ENCODE measurements at places on chromosomes 11 and 22. TPM values are rescaled to one million over a fixed set of nuclear protein-coding genes. Genes with fewer than 3 reads are reported as not detected.
A peak's percentile ranks its signal among the peaks of the same experiment; 100 is the strongest.

GRCh38 chr11:72223615-72224563 is 678 bp upstream of the INPPL1 start:
- no peak for DNase-seq
- H3K27me3 ChIP-seq = no peaks in the 10 kb centered on the region
- H3K36me3 ChIP-seq = peaks cover 9% of the 10 kb centered on the region
- H3K4me1 ChIP-seq = peaks cover 39% of the 10 kb centered on the region
- H3K27ac ChIP-seq = peak overlapping the region; percentile 92

- DNase-seq = no peak
- peak overlapping the region; percentile 26 for H3K4me3 ChIP-seq
- H3K4me1 ChIP-seq = peaks cover 14% of the 10 kb centered on the region
- H3K27ac ChIP-seq = no peak overlapping the region
Measured at GRCh38 chr11:64396079-64396591, 37.2 kb downstream of the RPS6KA4 start.

DNA sequence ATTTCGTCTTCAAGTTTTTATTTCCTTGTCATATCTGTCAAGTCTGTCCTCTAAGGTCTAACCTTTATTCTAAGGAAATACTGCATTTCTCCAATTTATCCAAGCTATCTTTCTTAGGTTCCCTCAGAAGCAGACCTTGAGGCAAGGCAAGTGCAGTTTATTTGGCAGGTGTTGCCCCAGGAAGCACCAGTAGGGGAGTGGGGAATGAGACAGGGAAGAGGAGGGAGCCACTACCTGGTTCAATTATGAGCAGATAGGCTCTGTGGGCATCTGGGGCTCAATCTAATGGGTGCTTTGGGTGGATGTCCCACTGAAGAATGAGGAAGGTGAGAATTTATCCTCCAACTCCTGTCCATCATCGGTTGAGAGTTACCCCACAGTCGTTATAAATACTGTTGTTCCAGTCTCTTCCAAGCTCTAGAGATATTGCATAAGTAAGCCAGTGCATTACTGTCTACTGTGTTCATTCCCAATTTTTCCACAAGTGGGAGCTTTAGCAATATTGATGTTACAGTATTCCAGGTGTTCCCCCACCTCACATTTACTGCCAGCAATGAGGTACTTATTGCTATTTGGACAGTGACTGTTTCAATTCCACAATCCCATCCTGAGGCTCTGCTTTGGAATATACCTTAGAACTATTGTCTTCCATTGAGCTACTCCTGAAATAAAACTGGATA is 154.9 kb upstream of the CEP126 start:
- H3K4me3 ChIP-seq = no peak overlapping the region
- no peaks in the 10 kb centered on the region for H3K27me3 ChIP-seq
- no peak overlapping the region for H3K27ac ChIP-seq
- H3K36me3 ChIP-seq = no peaks in the 10 kb centered on the region
- DNase-seq = no peak

- H3K4me1 ChIP-seq = peaks cover 51% of the 10 kb centered on the region
- H3K36me3 ChIP-seq = no peaks in the 10 kb centered on the region
- DNase-seq = no peak
- H3K27ac ChIP-seq = peak overlapping the region; percentile 87
- H3K27me3 ChIP-seq = no peaks in the 10 kb centered on the region
Measured at GRCh38 chr11:122304973-122305372, 189.0 kb upstream of the BLID start.

- H3K4me3 ChIP-seq = no peak overlapping the region
- H3K36me3 ChIP-seq = no peaks in the 10 kb centered on the region
- no peaks in the 10 kb centered on the region for H3K27me3 ChIP-seq
- no peak for DNase-seq
Measured at GRCh38 chr11:90349731-90350130, 126.9 kb upstream of the CHORDC1 start.

- DNase-seq = no peak
- no peak overlapping the region for H3K4me3 ChIP-seq
- H3K36me3 ChIP-seq = peaks cover 3% of the 10 kb centered on the region
- no peak overlapping the region for H3K27ac ChIP-seq
- no peaks in the 10 kb centered on the region for H3K27me3 ChIP-seq
Measured at GRCh38 chr11:74004759-74005615, 3.9 kb downstream of the UCP3 start.

- no peaks in the 10 kb centered on the region for H3K27me3 ChIP-seq
- DNase-seq = no peak
- H3K27ac ChIP-seq = no peak overlapping the region
- no peaks in the 10 kb centered on the region for H3K36me3 ChIP-seq
- peak overlapping the region; percentile 72 for H3K4me3 ChIP-seq
Measured at GRCh38 chr11:2271077-2271326, 614 bp upstream of the ASCL2 start.

The C22orf15 gene
- total RNA-seq = not detected

The APOA5 gene
- not detected for total RNA-seq
